WERI-Rb-1 (cell line): ENCODE measurements at places on chromosomes 1 and 21.

- DNase-seq, result no peak
Observed at GRCh38 chr1:113515498-113515897, 125.2 kb downstream of the MAGI3 start.

DNA sequence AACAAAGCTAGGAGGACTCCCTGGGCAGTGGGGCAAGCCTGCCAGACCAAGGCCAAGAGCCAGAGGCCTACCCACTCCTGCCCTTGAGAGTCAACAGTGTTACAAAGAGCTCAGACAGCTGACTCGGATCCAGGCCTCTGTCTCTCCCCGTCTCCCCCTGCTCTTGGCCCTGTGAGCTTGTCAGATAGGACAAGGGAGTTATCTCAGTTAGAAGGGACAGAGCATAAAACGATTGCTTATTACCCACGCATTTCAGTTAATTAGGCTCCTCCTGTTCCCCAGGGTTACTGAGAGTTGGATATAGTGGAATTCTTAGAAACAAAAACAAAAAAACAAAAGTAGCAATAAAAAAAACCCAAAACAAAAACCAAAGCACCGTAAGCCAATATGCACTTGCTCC, 1.3 kb downstream of the SLC41A1 start:
- DNase-seq, result no peak

- DNase-seq, result no peak
Observed at GRCh38 chr1:160419838-160420169, 19.4 kb downstream of the VANGL2 start.

DNA sequence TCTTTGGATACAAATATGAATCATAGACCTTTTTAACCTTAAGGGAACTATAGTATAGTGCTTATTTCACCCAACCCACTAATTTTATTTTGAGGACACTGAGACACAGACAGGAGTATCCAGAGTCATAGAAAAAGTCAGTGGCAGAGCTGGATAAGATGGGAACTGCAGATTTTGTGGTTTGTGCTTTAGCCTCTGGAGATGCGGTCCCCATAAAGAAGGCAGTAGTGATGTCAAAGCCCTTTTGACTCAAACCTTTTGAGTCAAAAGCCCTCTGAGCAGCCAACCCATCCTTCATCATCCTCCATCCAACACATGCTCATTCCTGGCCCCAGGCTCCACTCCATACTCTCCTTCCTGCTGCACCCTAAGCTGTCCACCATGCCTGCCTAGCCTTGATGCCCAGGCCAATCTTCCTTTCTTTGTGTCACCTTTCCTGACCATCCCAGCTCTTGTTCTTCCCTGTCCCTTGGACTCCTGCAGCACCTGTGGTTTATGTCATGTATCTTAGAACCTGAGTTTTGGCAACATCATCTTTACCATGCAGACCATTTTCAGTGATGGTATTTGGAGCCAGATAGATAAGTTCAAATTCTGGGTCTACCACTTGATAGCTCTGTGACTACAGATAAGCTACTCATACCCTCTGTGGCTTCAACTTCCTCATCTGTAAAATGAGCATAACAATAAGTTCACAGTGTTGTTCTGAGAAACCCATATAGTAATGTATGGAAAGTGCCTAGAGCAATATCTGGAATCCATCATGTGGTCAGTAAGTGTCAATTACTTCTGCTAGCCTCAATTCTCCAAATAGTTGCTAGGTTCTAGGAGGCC, 20.1 kb downstream of the SLAMF1 start:
- DNase-seq, result no peak

DNA sequence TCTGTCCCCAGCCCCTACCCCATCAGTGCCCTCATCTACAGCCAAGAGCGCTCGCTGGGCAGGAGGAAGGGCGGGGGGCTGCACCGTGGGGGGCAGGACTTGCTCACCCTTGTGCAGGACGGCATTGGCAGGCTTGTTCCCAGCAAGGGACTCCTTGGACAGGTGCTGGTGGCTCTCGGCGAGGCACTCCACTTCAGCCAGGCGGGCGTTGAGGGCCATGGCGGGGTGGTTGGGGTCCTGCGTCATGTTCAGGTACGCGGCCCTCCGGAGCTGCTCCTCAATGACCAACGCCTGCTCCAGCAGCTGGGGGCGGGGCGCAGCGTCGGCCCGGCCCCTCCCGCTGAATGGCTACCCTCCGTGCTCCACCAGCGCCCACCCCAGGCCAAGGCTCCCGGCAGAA, 64.0 kb downstream of the KCNAB2 start:
- DNase-seq, result no peak

GRCh38 chr21:45528981-45529784, 13.1 kb downstream of the SLC19A1 start:
- DNase-seq, result no peak

GRCh38 chr1:23930861-23931490, 17.8 kb upstream of the CNR2 start:
- no peak for DNase-seq

DNA sequence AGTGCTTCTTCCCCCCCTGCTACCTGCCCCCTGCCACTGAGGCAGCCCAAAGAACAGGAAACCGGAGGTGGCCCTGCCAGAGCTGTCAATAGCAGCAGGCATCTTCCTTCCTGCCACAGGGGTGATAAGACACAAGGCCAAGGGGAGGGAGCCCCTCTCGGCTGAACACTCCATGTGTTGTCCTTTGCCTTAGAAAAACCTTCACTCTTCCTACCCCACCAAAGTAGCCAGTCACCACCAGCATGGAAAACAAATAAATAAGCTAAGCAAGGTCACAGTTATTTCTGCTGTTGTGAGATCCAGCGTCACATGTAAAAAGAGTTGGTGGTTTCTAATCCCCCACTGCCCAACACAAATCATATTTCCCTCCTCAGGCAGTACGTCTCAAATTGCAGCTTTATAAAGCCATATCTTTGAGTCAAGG, 104.8 kb upstream of the DPT start:
- DNase-seq, result no peak

DNA sequence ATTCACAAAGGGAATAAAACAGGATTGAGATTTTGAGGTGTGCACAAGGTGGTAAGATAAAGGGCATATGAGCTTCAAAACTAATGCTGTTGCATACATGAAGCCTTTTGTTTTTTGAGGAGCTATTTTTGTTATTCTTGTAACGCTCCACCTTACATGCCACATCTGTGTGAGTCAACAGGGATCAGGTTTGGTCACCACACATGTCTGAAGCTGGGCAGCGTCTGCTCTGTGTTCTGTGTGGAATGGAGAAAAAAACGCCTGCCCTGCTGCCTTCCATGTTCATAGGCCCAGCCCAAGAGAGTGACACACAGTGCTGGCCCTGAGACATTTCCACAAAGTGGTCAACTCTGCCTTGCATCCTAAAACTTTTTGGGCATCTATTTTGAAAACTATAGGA, 67.7 kb downstream of the MPZL1 start:
- DNase-seq, result no peak

- DNase-seq, result no peak
Observed at GRCh38 chr21:44556879-44557278, 1.7 kb downstream of the KRTAP10-3 start.

GRCh38 chr21:43195121-43196021, 26.6 kb downstream of the CRYAA start:
- DNase-seq, result peak; percentile 29

DNA sequence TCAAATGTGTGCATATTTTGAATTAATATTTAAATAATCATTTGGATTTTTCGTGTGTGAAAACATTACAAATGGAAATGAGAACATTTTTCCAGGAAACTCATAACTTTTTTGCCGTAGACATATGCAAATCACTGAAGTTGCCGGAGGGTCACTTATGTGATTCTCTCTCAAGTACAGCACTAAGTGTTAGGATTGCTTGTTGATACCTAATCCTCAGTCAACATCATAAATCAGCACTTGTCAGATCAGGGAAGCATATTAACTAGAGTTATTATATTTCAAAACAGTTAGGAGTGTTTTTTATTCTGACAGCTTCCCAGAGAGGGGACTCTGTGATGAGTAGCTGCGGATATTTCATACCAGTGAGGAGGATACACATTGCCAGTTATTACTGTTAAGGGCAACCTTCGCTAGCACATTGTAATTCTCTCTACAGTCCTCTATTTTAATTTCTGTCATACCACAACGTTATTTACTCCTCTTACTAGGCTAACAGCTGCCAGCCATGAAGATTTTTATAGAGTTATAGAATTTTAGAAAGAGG, 41.5 kb downstream of the NCAM2 start:
- DNase-seq, result no peak

- DNase-seq, result peak; percentile 78
Observed at GRCh38 chr21:36135391-36136102, 668 bp downstream of the CBR3 start.

- DNase-seq, result no peak
Observed at GRCh38 chr1:36464605-36465393, 615 bp upstream of the MRPS15 start.

DNA sequence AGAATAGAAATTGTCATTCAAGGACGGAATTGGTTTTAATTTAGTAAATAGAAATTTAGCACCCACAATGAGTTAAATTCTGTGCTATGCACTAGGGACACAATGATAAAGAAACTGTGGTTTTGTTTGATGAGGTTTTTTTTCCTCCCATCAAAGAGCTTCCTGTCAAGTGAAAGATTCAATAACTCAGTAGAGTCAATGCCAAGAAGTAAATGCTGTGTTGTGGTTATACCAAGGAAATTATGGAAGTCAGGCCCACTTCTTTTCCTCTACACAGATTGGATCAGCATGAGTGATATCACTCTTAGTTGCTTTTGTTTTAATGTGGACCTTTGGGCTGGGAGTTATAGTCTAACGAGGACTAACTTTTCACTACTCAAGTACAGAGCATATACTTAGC, 1269.6 kb upstream of the ADGRL2 start:
- DNase-seq, result no peak

DNA sequence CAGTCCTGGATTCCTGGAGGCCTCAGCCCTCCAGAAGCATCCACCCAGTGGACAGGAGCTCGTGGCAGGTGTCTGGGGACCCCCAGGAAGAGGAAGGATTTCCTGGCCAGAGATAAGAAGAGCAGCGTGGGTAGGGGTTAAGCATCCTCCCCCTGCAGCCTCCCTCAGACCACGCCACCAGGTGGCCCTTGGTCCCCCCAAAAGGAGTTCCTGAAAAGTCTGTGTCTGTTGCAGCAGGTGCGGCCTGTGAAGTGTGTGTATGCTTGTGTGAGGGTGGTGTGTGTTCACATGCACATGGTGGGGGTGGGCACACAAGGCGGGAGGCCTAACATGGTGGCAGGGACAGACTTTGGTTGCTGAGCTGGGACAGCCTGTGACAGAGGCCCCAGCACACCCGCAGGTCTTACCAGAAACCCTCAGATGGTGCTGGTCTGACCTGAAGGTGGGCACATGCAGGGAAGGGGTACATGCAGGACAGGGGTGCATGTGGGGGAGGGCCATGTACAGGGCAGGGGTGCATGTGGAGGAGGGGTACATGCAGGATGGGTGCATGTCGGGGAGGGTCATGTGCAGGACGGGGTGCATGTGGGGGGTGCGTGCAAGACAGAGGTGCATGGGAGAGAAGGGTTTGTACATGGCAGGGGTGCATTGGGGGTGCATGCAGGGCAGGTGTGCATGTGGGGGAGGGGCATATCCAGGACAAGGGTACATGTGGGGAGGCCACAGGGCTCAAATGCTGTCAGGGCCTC, 18.2 kb upstream of the RUNX3 start:
- DNase-seq, result no peak

GRCh38 chr1:159581422-159581821, 6.2 kb upstream of the APCS start:
- DNase-seq, result no peak

DNA sequence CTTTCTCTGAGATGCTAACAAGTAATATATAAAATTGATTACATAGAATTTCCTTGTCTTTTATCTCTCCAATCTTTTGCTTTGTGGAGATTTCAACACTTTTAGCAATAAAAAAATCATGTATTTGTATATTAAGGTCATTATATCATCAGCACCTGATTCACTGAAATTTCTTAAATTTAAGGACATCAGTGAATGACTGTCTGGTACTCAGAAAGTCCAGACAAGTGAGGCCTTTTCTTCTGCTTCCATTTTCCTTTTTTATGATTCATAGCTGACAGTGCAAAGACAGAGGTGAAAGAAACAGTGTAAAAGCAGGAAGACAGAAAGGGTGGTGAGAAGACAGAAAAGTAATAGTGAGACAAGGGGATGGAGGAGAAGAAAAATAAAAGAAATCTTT, 54.6 kb downstream of the FASLG start:
- no peak for DNase-seq

- DNase-seq, result no peak
Observed at GRCh38 chr1:186022184-186022583, 288.0 kb downstream of the HMCN1 start.

- no peak for DNase-seq
Observed at GRCh38 chr1:196449460-196449859, 158.8 kb downstream of the KCNT2 start.

GRCh38 chr1:17984583-17984982, 123.0 kb upstream of the IGSF21 start:
- DNase-seq, result peak; percentile 60

- no peak for DNase-seq
Observed at GRCh38 chr21:35843911-35844667, 216.2 kb downstream of the SETD4 start.

DNA sequence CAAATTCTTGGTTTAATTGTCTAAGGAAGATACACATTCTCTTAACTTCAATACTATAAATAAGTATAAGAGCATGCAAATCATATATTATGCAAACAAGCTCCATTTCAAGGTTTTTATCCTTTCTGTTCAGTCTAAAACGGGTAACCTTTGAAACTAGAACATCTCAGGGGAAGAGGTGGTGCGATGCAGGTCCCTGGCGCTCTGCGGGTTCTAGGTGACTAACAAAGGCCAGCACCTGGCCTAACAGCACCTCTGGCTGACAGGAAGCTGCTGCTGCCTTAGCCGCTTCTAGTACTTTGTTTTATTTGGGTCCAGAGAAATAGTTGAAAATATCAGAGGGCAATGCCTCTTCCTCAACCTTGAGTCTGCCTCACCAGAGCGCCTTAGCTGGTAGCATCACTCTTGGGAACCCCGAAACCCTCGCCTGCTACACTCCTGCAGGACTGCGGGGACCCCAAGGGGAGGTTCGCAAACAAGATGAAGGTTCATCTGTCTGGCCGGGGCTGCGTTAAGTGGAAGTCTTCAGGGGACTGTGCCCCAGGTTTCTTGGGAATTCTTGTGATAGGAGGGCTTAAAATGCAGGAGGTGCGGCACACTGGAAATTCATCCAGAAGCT, 45.5 kb downstream of the PRDM15 start:
- no peak for DNase-seq

- DNase-seq, result no peak
Observed at GRCh38 chr1:145922266-145922665, 3.7 kb upstream of the PEX11B start.

GRCh38 chr1:222950892-222951291, 136.1 kb downstream of the DISP1 start:
- DNase-seq, result no peak
